ENCODE measurements at places on chromosomes 5 and 9.
A peak's percentile ranks its signal among the peaks of the same experiment; 100 is the strongest.

GRCh38 chr9:132243156-132244074, 81.6 kb downstream of the NTNG2 start:
- DNase-seq = no peak

GRCh38 chr9:3398232-3398648, 127.6 kb downstream of the RFX3 start:
- no peak for DNase-seq

DNA sequence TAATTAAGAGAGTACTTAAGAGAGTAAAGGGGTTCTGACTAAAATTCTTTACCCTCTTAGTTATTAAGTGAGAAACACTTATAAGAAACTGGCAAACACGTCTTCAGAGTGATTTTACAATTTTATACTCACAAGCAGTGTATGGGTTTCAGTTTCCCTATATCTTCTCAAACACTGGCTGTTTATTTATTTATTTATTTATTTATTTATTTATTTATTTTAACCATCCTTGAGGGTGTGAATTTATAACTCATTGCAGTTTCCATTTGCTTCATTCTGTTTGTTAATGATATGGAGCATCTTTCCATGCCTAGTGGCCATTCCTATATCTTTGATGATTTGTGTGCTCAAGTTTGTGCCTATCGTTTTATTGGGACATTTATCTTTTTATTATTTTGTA, 68.0 kb upstream of the SGCD start:
- no peak for DNase-seq

DNA sequence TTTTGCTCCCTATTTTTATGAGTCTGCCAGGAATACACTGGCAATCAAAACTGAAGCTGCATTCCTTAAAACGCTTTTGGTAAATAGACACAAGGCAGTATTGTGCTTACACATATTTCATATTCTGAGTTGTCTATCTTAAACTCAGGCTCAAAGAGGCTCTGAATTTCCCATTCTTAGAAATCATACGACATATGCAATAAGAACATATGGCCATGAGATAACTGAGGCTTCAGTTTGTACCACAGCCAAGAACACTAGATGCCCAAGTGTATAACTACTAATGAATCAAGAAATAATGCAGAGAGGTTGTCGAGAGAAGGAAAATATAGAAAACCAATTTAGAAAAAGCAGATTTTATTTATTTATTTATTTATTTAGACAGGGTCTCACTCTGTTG, 357.4 kb downstream of the NDUFS4 start:
- no peak for DNase-seq

- no peak for DNase-seq
These were observed 812.0 kb downstream of the CDH18 start for GRCh38 chr5:19175776-19176570.

- no peak for DNase-seq
These were observed 35.2 kb downstream of the MARVELD2 start for GRCh38 chr5:69450116-69450515.

DNA sequence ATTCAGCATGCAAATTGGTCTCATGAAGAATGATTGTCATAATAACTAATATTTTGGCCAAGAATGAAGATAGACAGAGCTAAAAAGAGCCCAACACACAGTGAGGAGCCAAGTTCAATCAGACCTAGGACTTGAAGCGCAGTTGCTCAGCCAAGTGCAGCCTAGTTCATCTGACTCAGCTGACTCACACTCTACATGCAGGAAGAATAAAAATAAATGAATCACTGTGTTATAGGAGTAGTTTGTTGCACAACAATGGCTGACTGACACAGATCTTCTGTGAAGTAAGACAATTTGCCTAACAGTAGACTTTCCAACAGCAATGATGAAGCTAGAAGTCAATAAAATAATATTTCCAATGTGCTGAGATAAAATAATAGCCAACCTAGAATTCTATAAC, 261.5 kb downstream of the CEMIP2 start:
- DNase-seq = no peak

GRCh38 chr9:94981723-94982090, 255.2 kb downstream of the AOPEP start:
- no peak for DNase-seq

DNA sequence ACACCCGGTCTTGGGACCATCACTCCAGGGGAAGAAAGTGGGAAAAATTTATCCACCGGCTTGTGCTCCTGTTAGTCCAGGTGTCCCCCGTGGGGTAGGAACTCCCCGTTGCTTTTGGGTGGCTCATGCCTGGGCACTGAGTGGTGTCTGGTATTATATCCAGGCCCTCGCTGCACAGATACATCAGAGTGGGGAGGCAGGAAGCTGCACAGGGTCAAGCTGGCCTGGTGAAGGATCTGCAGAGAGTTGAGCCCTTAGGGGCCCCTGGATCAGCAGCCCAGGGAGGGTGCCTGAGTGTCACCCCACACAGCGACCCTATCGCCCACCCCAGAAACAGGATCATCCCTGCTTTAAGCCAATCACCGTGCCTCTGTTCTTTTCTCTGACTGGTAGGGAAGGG, 24.4 kb upstream of the COL5A1 start:
- DNase-seq = no peak

- DNase-seq = no peak
These were observed 19.8 kb downstream of the CERT1 start for GRCh38 chr5:75491621-75492020.

GRCh38 chr9:112076814-112077213, 98.3 kb downstream of the SUSD1 start:
- DNase-seq = no peak

GRCh38 chr9:129383561-129384490, 205.8 kb upstream of the IER5L start:
- DNase-seq = no peak

GRCh38 chr9:32741706-32742105, 41.6 kb upstream of the TMEM215 start:
- DNase-seq = no peak

DNA sequence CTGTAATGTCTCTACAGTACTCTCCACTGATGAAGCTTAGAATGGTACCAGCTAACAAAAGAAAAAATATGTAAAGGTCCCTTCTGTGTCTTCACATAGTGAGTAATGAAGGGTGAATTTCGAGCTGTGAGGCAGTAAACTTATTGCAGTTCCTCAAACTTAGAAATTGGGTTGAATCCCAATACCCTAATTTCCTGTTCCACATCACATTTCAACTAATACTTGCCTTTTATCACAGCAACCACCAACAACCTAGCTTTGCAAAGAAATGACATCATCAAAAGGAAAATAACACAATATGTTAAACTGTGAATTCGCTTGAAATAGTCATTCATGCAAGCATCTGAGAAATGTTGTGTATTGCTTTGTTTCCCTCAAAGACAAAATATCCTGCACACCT, 9.4 kb upstream of the TNFAIP8 start:
- no peak for DNase-seq

GRCh38 chr5:10307206-10308148, at the start of gene CMBL:
CMBL (minus strand) TSS chr5:10307902; CDS start chr5:10290762, 17,140 bp downstream.
- peak; percentile 42 for DNase-seq

- DNase-seq = no peak
These were observed 131.4 kb downstream of the CCDC192 start for GRCh38 chr5:127834554-127834953.

- DNase-seq = no peak
These were observed 577.7 kb upstream of the FTMT start for GRCh38 chr5:121273833-121274433.

DNA sequence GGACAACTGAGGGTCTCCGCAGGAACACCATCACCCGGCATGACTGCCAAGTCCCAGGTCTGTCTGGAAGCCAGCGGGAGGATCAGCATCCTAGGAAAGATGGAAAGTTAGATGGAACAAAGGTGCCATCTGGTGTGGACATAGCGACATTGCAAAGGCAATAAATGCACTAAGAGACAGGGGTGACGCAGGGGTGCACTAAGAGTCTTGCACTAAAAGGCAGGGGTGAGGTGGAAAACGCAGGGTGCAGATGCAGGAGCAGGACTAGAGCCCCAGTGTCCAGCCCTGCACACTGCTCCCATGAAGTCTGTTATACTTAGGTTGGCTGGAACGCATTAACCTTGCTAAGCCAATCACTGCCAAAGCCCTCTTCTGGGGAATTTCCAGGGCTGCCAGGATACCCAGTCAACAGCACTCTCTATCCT, 15.5 kb downstream of the ATOX1 start:
- peak; percentile 73 for DNase-seq

DNA sequence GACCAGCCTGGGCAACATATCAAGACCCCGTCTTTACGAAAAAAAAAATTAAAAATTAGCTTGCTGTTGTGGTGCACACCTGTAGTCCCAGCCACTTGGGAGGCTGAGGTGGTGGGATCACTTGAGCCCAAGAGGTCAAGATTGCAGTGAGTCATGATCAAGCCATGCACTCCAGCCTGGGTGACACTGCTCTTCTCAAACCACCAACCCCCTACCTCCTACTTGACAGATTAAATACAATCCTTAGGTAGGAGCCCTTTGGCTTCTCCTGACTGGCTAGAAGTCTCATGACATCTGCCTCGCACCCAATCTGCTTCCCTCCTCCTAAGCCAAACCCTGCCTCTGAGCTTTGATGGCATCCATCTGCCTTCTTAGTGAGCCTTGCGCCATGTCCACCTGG, 11.6 kb upstream of the FBP1 start:
- DNase-seq = no peak

DNA sequence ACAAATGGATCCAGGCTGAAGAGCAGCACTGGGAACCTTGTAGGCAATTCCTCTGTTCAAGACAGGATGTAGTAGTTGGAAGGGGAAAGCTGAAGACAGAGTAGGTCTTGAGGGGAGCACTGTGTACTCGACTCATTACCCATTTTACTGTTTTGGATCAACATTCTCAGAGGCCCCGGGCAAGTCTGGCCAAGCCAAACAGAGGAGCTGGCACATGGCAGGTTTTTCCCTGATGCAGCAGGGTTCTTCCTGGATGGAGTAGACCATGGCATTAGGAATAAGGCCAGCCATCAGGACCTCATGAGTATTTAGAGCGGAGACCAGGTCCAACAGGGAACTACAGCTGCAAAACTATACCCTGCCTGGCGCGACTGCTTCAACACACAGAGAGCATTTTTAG, 4.4 kb downstream of the SVEP1 start:
- no peak for DNase-seq

DNA sequence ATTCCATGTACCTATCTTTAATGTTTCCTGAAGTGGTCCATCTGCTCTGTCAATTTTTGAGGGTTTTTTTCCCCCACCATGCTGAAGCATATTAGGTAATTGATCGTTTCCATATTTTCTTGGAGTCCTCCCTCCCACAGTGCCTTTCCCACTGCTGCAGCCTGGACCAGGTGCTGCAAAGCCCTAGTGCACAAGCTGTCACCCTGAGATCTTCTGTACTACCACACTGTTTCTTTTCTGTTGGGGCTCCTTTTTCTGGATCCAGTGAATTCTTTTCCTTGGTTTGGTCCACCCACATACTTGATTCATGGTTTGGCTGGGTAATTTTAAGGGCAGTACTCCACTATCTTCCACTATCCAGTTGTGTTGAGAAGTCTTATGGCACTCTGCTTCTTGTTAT, 30.9 kb upstream of the FAM169A start:
- no peak for DNase-seq

Data from HEK293T (cell line).